Activated T-helper 1 cell treated with anti-CD3 and anti-CD28 coated beads, Interleukin-2, amount 50 U/mL, for 16 hours (primary cell): ENCODE measurements at places on chromosomes 2 and 18.

GRCh38 chr2:19868701-19869580 lies 32.8 kb downstream of the TTC32 start:
- peak; percentile 36 for DNase-seq

GRCh38 chr2:130302164-130302886 lies 40.4 kb upstream of the IMP4 start:
- DNase-seq, result no peak

- no peak for DNase-seq
Measured at GRCh38 chr2:202610380-202610779, 24.4 kb upstream of the FAM117B start.

DNA sequence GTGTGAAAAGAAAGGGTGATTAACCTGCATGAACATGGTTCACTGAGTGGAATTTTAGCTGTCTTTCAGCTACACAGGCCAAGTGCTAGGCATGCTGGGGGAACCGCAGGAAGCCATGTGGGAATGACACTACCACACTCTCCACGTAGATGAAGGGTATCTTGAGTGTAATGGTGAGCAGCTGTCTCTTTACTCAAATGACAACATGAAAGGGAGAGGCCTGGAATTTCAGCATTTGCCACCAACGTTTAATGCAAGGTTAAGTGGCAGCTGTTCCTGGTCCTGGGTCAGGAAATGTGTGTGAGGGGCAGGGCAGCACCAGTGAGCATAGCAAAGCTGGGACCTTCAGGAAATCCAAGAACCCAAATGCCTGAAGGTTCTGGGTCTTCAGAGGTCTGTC lies 588.4 kb downstream of the SLC4A3 start:
- DNase-seq, result no peak

GRCh38 chr2:240972636-240973521 lies 25.5 kb upstream of the SNED1 start:
- no peak for DNase-seq

- no peak for DNase-seq
Measured at GRCh38 chr2:46984642-46985476, 69.3 kb upstream of the MCFD2 start.

- no peak for DNase-seq
Measured at GRCh38 chr2:120229341-120229740, 6.1 kb upstream of the TMEM185B start.

GRCh38 chr2:41847744-41848441 lies 199.9 kb upstream of the PKDCC start:
- DNase-seq, result no peak

DNA sequence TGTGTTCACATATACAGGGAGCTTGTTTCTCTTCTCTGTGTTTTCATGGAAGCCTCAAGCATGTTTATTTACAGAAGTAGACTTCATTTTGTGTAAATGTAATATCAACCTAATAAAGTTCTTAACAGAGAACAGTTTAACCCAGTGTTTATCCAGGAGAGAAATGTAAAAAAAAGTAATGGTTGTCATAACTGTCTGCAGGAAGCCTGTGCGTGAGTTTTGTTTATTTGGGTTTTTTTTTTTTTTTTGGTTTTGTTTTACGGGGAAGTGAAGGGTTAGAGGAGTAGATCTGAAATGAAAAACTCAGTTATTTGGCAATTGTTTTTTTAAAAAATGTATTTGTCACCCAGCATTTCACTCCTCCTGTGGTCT lies 124.7 kb downstream of the RAPGEF4 start:
- DNase-seq, result no peak

- peak; percentile 23 for DNase-seq
Measured at GRCh38 chr2:165794536-165794928, 485 bp upstream of the GALNT3 start.

GRCh38 chr2:122261911-122262310 lies 506.5 kb downstream of the TSN start:
- no peak for DNase-seq

DNA sequence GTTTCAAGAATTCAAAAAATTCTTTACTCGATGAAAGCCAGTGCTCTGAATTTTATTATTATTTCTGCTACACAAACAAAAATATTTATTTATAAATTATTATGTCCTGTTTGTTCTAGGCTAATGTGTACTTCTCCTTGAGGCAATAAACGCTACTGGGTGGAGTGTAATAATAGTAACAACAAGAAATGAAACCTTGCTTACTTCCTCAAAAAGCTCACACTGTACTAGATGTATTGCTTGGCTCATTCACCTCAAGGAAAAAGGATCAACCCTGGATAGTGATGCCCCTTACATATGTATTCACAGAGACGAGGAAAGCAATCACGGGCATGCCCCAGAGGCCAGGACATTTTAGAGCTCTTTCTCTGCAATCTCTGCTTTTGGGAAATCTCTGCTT lies 685.6 kb upstream of the NXPH2 start:
- DNase-seq, result no peak

- DNase-seq, result no peak
Measured at GRCh38 chr2:222024932-222025880, 273.6 kb downstream of the PAX3 start.
